ENCODE measurements at places on chromosomes 11 and 22.
A peak's percentile ranks its signal among the peaks of the same experiment; 100 is the strongest.

DNA sequence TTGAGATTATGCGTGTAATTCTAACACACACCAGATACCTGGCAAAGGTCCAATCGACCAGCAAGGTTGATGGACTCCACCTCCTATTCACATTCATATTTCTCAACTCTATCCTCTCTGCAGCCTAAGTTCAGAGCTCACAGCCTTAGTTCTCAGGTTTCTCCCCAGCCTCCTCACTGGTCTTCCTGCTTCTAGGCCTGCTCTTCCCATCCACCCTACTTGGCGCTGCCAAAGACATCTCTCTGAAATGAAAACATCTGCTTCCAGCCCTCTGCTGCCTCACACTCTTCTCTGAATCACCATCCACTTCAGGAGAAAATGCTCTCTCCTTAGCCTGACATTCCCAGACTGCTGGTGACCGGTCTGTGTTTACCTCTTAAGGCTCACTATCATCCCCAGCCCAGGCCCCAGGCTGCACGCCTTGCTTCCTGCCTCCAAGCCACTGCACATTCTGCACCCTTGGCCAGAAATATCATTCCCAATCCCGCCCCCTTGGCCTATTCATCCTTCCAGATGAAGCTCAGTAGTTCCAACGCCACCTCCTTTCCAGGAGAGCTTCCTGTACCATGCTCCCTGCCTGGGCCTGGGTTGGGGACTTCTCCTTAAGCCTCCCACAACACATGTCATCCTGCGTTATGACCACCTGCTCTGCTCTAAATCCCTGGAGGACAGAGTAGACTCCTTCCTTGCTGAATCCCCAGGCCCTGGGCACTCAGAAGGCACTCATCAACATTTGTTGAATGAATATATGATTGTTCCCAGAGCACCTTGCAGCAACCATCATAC is 3.5 kb downstream of the ARRB1 start:
- no peak for DNase-seq

GRCh38 chr11:12680246-12680939 is 6.2 kb downstream of the TEAD1 start:
- DNase-seq, result peak; percentile 90

DNA sequence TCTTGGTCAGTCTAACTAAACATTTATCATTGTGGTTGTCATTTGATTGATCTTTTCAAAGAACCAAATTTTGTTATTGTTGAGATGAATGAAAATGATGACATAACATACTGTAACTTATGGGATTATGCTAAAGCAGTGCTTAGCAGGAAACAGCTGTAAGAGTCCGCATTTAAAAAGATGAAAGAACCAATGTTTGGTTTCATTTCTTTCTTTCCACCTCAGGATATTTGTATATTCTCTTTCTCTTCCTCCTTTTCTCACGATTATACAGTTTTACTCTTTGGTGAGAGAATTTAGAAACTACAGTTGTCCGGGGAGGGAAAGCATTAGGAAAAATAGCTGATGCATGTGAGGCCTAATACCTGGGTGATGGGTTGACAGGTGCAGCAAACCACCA is 23.1 kb downstream of the PIH1D2 start:
- no peak for DNase-seq

DNA sequence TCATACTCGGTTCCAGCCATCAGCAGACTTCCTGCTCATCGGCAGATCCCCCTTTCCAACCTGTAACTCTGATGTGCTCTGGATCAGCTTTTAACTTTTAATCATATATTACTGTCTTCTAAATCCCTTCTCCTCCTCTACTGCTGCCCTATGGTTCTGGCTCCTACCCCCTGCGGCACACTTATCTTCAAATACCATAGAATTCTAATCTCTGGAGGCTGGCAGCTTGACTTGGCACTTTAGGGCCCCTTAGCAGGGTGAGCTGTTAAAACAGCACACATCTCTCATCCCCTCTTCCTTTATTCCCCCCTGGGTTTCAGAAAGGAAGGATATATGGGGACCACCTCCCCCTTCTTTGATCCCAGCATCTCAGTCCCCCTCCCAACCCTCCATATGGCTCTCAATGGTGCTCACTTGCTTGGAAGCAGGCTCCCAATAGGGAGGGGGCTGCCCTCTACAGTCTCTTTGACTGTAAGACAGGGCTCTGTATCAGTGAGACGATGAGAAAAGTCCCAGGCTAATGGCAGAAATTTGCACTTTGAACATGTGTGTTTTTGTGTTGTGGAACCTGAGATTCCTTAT is 4.4 kb upstream of the CNTF start:
- DNase-seq, result no peak

GRCh38 chr22:29394931-29395581 is 6.7 kb upstream of the AP1B1 start:
- peak; percentile 62 for DNase-seq

- no peak for DNase-seq
Observed at GRCh38 chr11:70076461-70076931, 1.6 kb upstream of the ANO1 start.

DNA sequence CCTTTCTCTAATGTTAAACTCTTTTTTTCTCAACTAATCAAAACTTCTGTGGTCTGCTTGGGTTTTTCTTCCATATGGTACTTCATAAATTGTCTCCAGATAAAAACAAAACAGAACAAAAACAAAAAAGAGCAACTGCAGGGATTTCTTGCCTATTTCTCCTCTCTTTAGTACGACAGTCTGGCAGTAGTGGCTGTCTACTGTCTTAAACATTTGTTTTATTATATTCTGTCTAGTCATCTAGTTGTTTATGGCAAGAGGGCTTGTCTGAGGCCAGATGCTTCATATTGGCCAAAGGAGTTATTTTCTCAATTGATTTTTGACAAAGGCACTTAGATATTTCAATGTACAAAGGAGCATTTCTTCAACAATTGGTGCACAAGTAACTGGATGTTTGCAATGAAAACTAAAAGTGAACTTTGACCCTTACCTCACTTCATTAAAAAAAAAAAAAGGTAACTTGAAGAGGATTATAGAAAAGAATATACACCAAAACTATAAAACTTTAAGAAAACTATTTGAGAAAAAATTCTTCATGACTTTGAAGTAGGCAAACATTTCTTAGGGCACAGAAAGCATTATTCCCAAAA is 404.2 kb downstream of the LUZP2 start:
- DNase-seq, result no peak

DNA sequence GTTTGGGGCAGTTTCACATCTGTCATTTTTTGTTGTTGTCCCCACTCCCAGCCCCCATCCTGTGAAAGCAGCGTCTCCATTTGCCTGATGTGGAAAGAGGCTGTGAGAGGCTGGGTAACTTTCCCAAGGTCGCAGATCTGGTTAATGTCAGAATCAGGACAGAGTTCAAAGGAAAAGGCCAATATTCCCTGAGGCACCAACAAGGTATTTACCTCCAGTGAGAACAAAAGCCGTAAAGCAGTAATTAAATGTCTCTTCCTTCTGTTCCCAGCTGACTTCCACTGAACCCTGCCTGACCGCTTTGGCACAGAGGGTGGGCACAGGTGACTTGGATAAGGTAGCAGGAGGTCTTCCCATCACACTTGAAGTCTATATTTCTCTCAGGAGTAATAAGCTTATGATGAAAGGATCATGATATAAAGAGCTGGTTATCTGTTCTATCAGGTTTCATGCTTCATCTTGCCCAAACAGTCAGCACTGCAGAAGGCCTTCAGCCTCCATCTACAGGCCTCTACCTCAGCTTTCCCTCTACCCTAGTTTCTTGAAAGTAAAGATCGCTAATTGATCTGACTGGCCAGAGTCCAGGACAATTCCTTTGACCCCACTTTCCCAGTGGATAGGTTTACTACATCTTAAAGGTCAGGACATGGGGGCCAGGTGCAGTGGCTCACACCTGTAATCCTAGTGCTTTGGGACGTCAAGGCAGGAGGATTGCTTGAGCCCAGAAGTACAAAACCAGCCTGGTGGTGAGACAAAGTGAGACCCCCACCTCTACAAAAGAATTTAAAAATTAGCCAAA is 9.4 kb downstream of the C11orf91 start:
- DNase-seq, result no peak

- no peak for DNase-seq
Observed at GRCh38 chr22:19955241-19956128, 13.9 kb upstream of the TXNRD2 start.

- no peak for DNase-seq
Observed at GRCh38 chr22:27022274-27022895, 365.0 kb downstream of the MIAT start.

- DNase-seq, result no peak
Observed at GRCh38 chr22:20029550-20030225, 8.8 kb downstream of the TANGO2 start.

DNA sequence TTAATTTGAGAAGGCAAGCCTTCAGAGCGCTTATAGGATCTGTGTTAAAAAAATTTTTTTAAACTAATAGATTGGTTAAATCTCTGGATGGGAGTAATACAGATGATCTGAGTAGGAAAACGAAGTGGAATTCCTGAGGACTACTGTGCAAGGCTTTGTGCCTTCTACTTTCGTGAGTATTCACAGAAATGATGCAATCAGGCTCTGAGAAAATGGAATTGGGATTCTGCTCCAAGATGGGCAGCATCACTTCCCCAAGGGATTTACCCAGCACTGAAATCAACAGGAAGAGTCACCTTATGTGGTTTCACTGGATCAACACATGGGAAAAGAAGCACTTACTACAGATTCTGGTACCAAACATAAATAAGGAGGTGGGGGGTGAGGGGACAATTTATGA is 12.5 kb downstream of the KMT5B start:
- DNase-seq, result no peak

DNA sequence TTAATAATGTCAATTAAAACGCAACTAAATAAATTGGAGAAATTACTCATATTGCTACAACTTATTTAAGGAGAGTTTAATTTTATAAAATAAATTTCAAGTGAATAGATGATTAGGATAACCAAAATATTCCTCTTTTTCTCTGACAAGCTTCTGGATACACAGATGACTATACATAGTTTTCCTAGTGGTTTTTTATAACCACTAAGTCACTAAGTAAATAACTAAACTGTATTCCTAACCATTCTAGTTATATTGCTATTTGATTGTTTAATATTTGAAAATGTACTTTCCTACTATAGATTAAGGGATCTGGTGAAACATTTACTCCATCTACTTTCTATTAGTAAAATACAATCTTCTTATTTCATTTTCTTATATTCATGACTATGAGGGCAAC is 4.7 kb upstream of the ANGPTL5 start:
- no peak for DNase-seq

GRCh38 chr11:17263769-17264168 is 12.8 kb upstream of the NUCB2 start:
- no peak for DNase-seq

DNA sequence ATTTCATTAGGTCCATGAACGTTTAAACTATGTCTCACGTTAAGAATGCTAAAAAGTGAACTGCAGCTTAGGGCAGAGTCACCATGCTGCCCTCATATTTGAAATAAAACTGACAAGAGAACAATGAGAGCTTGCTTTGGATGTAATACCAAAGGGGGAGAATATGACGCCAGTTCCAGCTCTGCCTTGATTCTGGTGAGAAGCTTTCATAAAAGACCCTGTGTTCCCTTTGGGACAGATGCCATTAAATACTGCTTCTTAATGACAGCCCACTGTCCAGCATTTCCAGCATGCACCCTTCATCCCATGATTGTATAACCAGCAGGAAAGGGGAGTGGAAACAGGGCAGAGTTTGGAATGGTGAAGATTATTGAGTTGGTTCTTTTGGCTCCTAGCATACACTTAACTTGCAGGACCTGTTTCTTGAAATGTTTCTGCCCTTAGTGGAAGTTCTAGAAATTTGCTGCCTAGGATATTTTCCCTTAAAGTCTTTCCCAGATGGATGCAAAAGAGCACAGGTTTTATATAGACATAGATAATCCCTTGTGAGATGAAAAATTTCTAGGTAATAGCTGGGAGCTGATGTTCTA is 139.3 kb upstream of the LDLRAD3 start:
- DNase-seq, result no peak

DNA sequence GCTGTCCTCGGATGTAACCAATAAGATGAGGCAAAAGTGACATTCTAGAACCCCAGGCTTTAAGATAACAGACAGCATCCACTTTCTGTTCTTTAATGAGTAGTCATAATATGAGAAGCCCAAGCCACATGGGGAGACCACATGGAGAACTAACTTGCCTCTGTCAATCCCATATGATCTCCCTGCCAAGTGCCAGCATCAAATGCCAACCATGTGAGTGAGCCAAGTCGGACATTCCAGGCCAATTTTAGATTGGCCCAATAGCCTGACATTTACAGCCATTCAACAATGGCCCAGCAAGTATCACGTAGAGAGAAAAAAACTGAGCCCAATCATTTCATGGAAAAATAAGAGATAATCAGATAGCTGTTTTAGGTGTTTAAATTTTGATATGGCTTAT is 2048.3 kb upstream of the RAG2 start:
- DNase-seq, result no peak

- DNase-seq, result no peak
Observed at GRCh38 chr11:9639099-9639498, 24.8 kb upstream of the SWAP70 start.

DNA sequence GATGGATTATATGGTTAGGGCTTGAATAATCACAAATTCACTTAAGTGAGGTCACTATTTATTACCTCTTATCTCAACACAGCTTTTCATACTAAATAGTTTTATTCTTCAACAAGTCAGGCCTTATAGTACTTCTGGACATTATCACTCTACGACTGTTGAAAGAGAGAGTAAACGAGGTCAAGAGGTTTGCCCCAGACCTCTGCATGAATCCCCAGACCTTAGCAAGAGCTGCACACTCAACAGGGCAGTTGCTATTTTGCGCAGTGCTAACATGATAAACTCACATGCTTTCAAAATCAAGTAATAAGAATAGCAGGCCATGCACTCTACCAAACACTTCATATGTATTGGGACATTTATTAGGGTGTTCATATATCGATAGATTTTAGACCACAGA is 60.5 kb downstream of the DDI1 start:
- no peak for DNase-seq

GRCh38 chr22:30221121-30221992 is 25.2 kb downstream of the LIF start:
- DNase-seq, result no peak

DNA sequence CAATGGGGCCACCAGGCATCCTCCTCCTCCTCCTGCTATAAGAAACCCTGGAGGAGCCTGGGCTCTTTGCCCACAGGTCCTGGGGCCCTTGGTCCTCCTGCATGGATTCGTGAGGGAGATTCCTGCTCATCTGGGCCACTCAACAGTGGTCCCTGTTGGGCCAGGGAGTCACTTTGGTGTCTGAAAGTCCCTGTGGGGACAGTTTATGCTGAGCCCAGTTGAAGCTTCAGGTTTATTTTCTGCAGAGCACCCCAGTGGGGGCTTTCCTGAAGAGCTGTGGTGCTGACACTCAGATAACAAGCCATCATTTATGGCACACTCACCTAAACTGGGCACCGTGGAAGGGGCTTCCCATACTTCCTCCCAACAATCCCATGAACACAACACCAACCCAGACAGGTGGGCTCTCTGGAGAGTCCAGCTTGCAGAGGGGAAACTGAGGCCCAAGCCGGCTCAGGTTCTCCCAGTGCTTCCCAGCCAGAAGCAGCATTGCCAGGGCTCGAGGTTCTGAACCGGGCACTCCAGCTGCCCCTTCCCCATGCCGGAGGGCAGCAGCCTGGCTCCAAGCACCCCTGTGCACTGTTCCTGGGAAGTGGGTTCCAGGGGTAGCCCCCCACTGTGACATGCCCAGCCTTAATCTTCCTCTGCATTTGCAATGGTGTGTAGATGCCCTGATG is 91.3 kb downstream of the MYEOV start:
- DNase-seq, result no peak

- DNase-seq, result no peak
Observed at GRCh38 chr11:62264004-62264403, 6.0 kb upstream of the SCGB2A2 start.

All from amygdala (tissue), 56 donors.